ENCODE measurements at places on chromosomes 11 and 22.

GRCh38 chr11:61021661-61022212 lies 50.3 kb downstream of the CD6 start:
- DNase-seq: peak; percentile 90

GRCh38 chr22:31958625-31959239 lies 14.4 kb downstream of the YWHAH start:
- DNase-seq: peak; percentile 22

GRCh38 chr22:41175546-41175945 lies 29.6 kb upstream of the L3MBTL2 start:
- DNase-seq: no peak

DNA sequence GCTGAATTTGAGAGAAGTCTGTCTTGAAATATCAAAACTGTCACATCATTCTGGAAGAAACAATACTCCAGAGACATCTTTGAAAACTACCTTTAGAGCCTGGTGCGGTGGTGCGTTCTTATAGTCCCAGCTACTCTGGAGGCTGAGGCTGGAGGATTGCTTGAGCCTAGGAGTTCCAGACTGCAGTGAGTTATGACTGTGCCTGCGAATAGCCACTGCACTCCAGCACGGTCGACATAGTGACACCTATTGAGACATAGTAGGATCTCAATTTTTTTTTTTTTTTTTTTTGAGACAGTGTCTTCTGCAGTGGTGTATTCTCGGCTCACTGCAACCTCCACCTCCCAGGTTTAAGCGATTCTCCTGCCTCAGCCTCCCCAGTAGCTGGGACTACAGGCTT lies 11.5 kb upstream of the AIFM3 start:
- DNase-seq: no peak

GRCh38 chr11:99327066-99327465 lies 306.3 kb downstream of the CNTN5 start:
- no peak for DNase-seq

DNA sequence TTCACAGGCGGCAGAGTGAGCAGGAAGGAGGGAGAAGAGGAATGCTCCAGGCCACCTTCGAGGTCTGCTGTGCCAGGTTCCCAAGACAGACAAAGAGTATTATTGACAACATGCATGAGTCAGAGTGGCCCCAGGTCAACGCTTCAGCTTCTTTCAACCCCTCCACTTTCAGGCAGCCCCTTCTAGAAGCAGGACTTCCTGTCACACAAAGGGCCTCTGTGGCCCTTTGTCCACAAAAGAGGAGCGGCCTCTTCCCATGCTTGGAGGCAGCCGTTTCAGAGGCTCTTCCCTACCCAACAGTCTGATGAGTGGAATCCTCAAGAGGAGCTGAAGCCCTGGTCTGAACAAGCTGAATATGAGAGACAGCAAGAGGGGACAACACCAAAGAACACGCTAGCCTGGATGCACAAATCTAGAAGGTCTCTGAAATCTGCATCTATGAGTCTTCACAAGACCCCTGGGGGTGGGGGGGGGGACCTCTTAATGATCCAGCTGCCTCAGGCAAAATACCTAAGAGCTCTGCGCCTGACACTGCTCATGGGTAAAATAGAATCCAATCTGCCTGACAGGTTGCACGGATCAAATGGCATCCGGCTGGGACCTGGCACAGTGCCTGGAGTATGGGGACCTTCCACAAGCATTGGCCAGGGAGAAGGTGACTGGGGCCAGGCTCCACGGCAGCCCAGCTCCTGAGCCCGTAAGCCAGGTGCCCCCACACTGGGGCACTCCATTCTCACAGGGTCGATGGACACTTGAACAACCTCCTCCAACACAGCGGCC lies 67.5 kb downstream of the PACSIN2 start:
- DNase-seq: no peak

- DNase-seq: no peak
Measured at GRCh38 chr11:102251423-102251822, 65.9 kb upstream of the BIRC3 start.

DNA sequence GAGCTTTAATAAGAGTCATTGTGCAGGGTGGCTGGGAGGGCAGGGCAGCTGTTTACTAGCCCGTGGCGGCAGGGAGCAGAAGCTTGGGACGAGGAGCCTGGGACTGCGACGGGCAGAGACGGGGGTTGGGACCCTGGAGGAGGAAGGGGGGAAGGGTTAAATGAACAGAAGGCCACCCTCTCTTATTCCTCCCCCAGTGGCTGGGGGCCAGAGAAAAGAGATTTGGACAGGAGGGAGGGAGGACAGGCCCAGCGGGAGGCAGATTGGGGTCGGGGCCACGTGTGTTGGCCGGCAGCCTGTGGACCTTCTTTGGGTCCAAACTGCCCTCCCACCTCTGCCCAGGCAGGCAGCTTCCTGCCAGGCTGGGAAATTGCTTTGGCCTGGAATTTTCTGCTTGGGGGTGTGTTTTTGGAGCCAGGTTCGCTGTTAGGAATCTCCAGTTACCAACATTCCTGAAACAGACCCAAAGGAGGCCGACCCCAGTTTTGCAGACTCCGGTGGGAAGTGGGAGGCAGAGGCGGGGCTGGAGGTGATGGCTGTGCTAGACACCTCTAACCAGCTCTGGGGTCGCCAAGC lies 50.2 kb downstream of the APOL3 start:
- DNase-seq: no peak

DNA sequence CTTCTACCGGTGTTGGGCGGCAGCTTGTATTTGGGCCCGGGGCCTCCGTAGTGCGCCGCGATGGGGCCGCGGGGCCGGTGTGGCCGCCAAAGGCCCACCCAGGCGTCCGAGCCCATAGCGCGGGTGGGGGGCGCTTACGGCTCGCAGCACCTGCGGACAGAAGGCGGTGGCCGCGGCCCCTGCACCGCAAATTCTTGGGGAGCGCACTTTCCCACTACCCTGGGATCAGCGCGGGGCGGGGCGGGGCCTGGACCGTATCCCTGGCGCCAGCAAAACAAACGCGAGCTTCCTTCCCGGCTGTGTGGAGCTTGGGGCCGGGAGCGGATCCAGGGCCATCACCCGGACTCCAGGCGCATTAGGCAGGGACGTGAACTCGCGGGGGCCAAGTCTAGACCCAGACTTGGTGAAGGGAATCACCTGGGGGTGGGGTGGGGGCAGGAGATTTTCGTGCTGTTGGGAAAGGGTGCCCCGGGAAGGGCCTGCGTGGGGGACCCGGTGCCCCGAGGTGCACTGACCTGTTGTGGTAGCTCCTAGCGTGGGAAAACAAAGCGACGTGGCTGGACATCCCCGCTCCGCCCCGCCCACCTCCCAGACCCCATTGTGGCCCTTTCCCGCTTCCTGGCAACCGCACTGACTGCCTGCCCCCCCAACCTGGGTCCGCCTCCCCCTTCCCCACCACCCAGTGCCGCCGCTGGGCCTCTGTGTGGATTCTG lies 2.3 kb upstream of the TYMP start:
- DNase-seq: no peak
